ENCODE measurements at places on chromosomes 5 and 9.

DNA sequence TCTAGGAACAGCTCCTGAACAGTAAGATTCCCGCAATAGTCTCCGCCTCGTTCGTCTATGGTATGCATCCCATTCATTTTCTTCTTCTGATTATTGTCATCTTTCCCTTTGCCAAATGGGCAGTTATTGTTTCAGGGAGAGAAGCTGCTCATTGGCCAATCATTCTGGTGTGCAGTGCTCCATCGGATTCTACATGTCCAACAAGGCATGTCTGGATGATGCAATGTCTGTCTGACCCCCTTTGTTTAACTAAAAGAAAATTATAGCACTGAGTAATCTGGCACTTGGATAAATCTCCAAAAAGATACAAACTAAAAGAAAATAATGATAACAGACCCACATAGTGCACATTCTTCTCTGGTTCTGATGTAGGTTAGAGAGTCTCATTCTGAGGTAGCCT is 515.6 kb upstream of the DMAC1 start:
- no peak for DNase-seq

DNA sequence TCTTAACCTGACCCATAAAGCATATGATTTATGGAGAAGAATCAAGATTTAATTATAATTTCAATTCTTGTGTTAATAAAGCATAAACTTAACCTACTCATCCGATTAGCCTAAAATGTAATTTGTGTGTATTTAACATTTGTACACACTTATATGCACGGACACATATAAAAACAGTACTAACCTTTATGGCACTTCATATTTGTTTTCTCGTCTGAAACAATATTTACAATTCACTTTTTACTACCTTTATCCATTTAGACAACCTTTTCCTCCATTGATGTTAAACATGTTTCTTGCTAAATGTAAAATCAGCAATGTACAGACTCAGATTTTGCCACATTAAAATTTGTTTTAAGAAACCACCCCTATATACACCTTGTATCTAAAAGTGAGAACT is 22.8 kb downstream of the MEGF10 start:
- DNase-seq, result no peak

- no peak for DNase-seq
Observed at GRCh38 chr9:114238891-114239875, 83.7 kb upstream of the ORM1 start.

DNA sequence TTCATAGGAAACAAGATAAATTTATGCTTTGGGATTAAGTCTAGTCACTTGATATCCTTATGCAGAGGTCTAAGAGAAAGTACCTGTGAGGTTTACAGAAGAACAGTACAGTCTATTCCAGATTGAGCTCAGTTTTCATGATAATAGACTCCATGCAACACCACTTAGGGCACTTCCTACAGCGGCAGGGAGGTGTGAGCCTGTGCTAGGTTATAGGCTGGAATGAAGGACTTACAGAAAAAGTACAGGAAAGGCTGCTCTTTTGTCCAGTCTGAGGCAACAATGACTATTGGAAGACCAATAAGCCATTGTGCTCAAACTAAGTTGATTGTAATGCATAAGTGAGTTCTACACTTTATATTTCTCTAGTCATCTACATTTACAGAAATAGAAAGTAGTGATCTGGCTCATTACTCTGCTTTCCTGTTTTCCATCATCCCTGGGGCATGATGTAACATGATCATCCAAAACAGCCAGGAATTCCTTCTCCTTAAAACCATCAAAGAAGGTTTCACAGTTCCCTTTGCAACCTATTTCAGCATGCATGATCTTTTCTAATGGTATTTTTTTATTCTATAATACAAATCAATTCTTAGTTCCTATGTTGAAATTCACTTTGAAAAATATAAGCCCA is 322.8 kb downstream of the SLF1 start:
- DNase-seq, result no peak

DNA sequence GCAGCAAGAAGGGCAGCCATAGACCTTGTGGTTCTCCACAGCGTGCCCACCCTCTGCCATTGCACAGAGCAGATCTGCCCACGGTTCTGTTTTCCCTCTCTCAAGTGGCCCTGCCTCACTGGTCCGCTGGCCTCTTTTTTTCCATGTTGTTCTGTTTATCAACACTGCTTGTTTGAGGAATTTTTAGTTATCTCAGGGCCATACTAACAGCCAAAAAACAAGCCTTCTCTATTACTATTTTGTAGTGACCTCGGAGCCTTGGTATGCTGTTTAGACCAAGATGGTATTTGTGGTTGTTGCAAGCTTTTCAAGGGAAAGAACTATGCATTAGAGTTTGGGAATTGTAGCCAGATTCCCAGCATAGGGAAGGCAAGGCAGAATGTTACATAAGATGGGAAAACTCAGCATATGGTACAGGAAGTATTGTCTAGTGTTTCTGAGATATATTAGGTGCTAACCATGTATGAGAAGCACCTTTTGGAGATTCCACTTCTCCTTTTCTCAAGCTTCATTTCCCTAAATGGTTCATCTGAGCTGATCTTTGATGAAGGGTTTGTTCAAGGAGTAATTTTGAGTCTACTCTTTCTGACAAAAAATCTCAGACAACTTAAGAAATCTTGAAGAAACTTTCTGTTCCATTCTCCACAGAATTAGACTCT is 54.3 kb downstream of the NUP214 start:
- DNase-seq, result no peak

GRCh38 chr5:171654881-171655280 is 130.7 kb upstream of the SMIM23 start:
- no peak for DNase-seq

DNA sequence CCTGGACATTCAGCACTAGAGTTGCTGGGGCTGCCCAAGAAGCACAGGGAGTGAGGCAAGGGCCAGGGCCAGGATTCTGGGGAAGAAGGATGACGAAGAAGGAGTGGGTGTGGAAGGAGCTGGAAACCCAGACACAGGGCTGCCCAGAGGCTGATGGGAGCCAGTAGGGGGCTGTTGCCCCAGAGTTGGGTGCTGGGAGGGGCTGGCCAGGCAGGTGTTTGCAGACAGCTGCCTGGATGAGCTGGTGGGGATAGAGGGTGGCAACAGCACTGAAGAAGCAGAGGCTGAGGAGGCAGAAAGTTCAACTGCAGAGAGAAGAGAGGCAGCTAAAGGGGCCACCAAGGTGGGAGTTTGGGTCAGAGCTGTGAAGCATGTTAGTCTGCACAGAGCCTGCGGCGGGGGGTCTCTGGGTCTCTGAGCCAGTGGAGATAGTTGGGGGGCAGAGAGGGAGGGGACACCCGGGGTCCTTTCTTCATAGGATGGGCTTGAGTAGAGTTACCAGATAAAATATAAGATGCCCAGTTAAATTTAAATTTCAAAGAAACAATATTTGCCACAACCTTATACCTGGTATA is 2.5 kb upstream of the AQP7 start:
- no peak for DNase-seq
